ENCODE measurements at places on chromosomes 12 and 14.

DNA sequence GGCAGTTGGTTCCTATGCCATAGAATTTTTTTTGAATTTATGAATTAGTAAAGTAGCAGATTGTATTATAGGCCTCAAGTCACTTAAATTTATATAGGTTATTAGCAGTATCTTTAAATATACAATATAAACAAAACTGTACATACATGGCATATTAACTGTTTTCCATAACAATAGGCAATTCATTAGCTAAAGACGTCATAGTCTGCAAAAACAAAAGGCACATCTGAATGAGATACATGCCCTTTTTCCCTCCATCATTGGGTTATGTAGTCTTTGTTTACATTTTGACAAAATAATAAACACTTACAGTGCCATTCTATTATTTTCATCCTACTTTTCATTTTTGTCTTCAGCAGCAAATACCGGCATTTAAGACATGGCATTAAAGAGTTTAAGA, 1.1 kb upstream of the VCPKMT start:
- DNase-seq: no peak

- no peak for DNase-seq
Measured at GRCh38 chr12:111448266-111448830, 42.6 kb downstream of the SH2B3 start.

- no peak for DNase-seq
Measured at GRCh38 chr12:3081091-3081490, 3.9 kb downstream of the TSPAN9 start.

DNA sequence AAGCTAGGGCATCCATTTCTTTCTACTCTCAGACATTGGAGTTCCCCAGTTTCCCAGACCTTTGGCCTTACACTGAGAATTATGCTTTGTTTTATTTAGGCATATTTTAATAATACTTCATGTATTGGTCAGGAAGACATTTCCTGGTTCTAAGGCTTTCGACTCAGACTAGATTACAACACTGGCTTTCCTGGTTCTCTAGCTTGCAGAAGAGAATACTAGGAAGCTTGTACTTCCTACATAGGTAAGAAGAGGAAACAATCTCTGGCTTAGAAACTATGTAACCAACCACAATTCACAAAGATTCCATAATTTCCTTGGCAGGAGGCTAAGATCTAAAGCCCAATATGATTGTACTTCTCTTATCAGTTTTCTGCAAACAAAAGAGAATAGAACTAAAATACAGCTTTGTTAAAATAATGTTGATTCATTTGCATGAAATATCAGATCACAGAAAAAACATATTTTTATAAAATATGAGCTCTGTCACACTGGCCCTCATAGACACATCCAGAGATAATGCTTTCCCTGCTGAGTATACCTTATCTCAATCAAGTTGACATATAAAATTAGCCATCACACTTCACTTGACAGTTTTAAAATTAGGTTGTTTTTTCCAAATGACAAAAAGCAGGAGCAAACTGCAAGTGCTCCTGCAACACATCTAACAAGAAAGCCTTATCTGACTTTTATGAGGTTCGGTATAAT, 30.5 kb downstream of the CLEC2D start:
- no peak for DNase-seq

DNA sequence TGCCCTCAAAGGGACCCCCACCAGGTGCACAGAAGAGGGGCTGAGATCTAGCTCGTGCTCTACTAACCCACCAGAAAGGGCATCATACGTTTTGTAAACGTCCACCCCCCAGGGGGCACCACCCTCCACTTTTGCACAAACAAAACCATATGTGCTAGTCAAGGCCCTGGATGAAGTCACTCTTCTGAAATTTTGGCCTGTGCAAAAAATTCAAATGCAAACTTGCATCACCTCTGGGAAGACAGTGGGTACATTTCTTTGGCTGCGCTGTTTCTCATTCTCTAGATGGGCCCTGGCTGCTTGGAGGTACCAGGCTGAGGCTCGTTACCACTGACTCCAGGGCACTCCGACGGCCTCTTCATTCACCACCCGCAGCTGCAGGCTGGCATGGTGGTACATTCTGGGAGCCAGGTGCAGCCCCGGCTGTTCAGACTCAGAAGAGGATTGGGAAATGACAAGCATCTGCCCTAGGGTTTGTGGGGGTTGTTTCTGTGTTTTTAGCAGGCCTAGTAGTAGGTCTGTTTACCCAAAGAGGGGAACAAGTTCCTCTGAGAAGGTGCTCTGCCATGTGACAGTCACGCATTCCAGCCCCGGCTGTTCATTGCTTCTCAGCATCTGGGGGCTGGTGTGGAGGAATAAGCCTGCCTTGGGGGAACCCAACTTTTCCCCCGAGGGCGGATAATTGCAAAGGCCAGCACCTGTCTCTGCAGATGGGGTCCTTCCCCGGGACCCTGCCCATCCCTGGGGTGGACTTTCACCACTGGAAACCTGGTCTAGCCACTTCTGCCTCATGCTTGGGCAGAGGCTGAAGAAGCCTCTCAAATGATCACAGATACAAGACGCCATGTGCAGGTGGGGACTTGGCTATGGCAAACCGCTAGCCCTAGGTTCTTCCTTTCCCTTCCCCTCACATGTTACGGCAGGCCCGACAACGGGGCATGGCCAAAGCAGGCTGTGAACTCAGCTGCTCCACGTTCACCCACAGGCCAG, 147.6 kb downstream of the DPF3 start:
- no peak for DNase-seq

GRCh38 chr14:68888025-68888850, 90.9 kb downstream of the ACTN1 start:
- DNase-seq: no peak

DNA sequence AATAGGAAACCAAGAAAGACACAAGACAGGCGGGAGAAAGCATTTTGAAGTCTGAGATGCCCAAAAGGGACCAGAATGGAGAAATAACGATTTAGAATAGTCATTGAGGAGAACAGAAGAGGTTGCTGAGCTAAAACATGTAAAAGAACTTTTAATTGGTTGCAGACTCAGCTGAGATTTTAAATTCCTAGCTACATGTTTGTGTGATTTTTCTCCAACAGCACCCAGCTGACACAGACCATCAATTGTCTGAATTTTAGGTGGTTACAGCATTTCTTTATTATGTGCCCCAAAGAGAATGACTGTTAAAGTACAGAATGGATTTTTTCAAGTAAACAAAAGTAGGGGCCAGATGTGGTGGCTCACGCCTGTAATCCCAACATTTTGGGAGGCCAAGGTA, 50.3 kb downstream of the BAZ1A start:
- no peak for DNase-seq

GRCh38 chr14:104977681-104978653, at the start of gene AHNAK2:
Gene AHNAK2 (minus strand): TSS chr14:104978374. CDS start chr14:104978237, 137 bp downstream.
- no peak for DNase-seq

DNA sequence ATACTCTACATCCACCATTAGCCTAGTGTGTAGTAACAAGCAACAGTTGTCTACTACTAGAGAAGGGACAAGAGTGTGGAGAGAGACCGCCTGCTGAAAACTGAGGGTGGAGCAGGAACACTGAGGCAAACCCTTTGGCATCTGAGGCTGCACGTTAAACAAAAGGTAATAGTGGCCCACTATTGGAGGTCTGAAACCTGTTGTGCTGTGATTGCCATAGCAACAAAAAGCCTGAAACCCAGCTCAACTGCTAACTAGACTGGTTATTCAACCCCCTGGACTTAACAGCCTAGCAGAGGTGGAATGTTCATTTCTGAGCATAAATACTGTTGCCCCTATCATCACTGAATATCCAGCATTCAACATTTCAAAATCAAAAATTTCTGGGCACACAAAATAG, 43.0 kb downstream of the PPP4R4 start:
- DNase-seq: no peak

DNA sequence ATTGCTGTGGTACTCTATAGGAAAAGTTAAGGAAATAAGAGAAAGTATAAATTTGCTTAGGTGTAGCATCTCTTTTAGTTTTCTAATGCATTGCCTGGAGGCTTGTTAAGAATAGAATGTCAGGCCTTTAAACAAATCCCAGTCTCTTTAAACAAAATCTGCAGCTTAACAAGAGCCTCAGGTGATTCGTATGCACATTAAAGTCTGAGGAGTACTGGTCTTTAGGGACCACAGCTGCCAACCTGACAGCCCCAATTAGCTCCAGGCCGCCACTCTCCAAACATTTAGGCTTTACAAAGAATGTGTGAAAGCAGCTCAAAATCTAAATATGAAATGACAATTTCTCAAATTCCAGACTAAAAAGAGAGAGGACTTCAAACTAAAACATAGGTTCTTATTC, 35.7 kb downstream of the PAWR start:
- DNase-seq: no peak

GRCh38 chr12:1559676-1560091, 34.7 kb downstream of the FBXL14 start:
- no peak for DNase-seq

GRCh38 chr12:73863546-73863945, 674.1 kb upstream of the ATXN7L3B start:
- DNase-seq: no peak

DNA sequence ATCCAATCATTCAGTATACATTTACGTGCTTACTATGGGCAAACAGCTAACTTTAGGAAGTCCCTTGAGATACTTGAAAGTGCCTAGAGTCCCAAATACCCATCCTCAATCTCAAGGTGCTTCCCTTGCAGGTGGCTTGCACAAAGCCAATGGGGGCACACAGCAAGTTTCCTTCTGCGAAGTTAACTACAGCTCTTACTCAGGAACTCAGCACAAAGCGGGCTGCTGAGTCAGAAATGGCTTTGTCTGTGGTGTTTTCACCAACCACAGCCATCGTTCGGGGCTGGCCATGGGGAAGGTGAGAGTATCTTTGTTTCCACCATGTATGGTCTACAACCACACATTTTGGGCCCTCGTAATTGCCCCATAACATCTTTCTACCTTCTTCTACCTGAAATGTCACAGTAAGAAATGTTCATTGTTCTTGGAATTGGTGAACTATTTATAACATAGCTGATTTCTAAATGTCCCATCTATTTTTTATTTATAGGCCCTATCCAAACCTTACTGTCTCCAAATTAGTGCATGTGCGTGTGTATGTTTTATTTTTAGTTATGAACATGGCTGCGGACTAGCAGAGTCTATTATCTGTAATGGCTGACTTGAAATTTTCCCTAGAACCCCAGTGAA, 13.9 kb downstream of the MFAP5 start:
- DNase-seq: peak; percentile 12

GRCh38 chr14:103116636-103117035, 6.6 kb upstream of the TNFAIP2 start:
- DNase-seq: no peak

DNA sequence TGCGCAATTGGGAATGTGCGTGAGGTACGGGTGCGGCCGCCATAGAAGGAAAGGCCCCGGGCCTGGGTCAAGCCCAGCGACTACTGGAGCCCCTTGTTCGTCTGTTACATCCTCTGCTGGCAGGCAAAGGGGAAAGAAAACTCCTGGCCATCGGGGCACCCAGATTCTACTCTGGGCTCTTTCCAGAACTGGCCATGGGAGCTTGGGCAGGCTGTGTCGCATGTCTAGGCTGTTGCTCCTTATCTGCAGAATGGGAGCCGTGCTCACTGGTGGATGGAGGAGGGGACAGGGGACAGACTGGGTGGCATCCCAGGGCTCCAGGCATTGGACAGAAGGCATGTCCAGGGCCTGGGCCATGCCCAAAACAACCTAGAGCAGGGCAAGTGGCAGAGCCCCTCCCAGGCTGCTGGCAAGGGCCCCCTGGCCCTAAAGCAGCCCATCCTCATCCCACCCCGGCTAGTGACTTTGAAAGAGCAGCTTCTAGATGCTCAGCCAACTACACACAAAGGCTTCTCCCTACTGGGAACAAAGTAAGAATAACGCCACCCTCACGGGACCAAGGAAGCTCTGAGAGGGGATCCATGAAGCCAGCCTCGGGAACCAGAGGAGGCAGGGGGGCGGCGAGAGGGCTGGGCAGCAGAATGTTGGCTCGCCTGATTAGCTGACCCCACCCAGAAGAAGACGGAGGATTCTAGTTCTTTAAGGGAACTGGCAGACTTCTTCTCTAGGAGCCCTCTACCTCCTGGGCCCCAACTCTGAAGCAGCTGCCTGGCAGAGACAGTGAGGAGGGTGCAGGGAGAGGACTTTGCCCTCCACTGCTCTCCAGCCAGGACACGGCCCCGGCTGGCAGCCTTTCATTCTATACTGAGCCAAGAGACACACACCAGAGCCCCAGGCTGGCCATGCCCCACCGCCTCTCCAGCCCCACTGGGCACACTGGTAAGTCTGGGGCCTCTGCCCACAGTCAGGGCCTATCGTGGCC, 96.8 kb downstream of the SINHCAF start:
- no peak for DNase-seq

DNA sequence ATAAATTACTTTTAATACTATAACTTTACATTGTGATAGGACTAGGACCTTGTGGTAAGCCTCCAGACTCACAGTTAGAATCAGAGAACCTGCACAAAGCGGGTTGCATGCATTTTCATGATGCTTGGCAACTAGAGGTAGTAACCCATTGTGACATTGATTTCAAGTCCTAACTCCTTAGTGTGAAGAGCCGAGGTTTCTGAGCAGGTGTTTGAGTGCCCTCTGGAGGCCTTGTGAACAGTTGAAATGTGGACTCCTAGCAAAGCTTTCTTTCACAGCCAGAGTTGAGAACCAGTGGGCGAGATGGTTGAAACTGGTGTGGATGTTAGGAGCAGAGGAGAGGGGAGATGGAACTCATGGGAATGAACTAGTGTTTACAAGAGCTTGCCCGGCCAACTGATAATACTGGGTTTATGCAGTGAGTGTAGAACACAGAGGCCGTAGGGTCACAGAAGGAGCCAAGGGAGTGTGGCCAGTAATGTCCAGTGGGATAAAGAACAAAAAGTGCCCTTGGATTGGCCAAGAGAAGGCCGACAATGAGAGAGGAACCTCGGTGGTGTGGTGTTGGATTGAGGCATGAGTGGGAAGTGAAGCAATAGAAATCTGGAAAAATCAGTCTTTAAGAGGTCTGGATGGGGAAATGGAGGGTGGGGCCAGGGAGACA, 10.9 kb downstream of the ZNF664 start:
- DNase-seq: peak; percentile 25

GRCh38 chr14:93752980-93753561, 35.2 kb downstream of the PRIMA1 start:
- no peak for DNase-seq

DNA sequence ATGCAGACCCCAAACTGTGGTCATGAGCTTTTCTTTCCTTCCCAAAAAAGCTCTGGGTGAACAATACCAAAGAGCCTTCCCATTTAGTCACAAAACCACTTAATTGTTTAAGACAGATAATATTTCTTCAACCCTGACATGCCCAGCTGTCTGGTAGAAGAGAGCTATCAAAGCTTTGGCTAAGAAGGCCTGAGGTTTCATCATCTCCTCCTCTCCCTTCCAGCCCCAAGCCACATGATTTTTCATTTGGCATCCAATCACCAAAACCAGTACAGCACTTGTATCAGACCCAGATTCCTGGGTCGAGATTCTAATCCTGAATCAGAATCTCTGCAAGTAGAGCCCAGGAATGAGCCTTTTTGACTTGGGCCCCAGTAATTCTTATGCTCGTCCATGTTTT, 199.6 kb upstream of the TMEM260 start:
- DNase-seq: no peak

GRCh38 chr12:22658214-22658613, 33.2 kb downstream of the ETNK1 start:
- no peak for DNase-seq

GRCh38 chr12:24861766-24862540, 86.9 kb downstream of the BCAT1 start:
- no peak for DNase-seq

- no peak for DNase-seq
Measured at GRCh38 chr14:85535991-85536832, 6.3 kb downstream of the FLRT2 start.

GRCh38 chr14:27409944-27410343, 812.1 kb upstream of the NOVA1 start:
- no peak for DNase-seq

Measured in CD4-positive, alpha-beta T cell (primary cell).